LHCN-M2 (cell line): ENCODE measurements at places on chromosomes 7 and 10. TPM values are rescaled to one million over a fixed set of nuclear protein-coding genes. Genes with fewer than 3 reads are reported as not detected.
A peak's percentile ranks its signal among the peaks of the same experiment; 100 is the strongest.

DNA sequence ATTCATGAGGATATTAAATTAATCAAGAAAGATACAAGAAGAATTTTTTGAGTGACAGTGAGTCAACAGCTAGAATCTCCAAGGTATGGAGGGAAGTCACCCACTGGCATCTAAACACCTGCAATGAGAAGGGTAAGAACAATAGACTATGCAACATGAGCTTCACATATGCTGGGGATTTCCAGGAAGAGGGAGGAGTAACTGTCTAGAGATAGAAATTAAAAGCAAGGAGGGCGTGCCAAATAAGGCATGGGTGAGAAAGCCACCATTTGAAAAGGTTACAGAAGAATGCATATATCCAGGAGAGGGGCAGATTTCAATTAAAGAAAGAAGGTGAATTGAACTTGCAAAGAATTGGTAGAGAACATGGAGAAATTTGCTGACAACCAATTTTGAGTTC, 365.7 kb downstream of the GPR37 start:
- DNase-seq = no peak

ASB10 gene
- not detected in 2 replicates for total RNA-seq

DNA sequence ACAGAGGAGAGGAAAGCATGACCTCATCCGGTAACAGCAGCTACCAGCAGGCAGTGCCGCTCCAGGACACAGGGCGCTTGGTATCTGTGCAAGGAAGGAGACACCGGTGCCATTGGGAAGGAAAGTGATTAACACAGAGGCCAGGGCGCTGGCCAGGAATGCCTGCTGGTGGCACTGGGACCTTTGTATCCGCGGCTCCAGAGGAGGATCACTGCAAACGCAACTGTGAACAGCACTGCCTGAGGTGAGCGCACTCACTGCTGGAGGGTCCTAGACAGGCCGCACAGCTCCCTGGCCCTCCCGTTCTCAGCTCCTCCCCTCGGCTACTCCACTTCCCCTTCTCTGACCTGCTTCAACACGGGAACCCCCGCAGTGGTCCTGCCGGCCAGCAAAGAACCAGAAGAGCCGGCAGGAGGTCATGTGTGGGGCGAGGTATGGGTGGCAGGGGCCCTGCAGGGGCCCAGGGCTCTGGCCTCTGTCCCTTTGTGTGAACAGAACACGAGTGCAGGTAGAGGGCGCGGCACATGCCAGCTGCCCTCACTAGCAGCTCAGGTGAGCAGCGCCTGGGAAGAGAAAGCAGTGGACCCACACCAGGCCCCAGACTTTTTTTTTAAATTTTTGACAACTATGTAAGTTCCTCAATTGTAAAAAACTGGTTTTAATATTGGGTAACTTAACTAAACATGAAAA, 107.6 kb downstream of the VIPR2 start:
- DNase-seq = no peak

DNA sequence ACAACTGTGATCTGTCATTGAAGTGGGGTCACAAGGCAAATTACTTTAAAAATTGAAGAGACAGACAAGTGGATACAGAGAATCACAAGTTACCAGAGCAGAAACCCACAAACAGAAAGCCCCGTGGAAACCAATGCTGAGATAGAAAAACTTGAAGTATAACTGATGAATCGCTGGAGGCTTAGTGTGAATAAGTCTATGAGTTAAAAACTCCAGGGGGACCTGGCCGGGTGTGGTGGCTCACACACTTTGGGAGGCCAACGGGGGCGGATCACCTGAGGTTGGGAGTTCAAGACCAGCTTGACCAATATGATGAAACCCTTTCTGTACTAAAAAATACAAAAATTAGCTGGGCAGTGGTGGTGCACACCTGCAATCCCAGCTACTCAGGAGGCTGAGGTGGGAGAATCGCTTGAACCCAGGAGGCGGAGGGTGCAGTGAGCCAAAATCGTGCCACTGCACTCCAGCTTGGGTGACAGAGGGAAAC, 69.7 kb upstream of the ZNRF2 start:
- DNase-seq = no peak

DLX6 gene
- 0.06 TPM in 1 of 2 replicates, not detected in the other for total RNA-seq

DGKB gene
- total RNA-seq = under 0.01 and 0.06 TPM in 2 replicates

DNA sequence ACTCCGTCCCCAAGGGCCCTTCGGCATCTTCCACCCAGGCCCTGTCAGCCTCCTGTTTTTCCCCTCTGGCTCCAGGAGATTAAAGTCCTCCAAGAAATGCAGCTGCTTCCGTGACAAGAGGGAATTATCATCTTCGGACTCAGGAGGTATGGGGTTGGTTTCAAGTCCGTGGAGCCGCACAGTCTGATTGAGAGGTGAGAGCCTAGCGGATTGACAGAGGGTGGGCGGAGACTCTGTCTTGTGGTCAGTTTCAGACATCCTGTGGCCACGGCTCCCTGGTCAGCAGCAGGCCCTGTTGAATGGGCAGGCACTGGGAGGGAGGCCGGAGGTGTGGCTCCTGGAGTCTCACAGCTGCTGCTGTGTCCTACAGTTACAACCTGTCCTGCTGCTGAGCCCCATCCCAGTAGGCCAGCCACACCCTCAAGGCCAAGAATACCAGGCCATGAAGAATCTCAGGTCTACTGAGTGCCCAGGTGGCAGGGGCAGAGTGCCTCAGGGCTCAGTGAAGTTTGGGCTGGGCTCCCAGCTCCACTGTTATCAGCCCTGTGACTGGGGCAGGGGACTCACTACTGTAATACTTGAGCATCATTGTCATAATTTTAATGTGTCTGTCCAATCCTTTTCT, 49.3 kb upstream of the ZNF716 start:
- DNase-seq = no peak

GRCh38 chr7:128913870-128914565, 3.5 kb upstream of the KCP start:
- DNase-seq = no peak

GRCh38 chr10:117374506-117375359, 507 bp downstream of the PDZD8 start:
- peak; percentile 8 for DNase-seq

DNA sequence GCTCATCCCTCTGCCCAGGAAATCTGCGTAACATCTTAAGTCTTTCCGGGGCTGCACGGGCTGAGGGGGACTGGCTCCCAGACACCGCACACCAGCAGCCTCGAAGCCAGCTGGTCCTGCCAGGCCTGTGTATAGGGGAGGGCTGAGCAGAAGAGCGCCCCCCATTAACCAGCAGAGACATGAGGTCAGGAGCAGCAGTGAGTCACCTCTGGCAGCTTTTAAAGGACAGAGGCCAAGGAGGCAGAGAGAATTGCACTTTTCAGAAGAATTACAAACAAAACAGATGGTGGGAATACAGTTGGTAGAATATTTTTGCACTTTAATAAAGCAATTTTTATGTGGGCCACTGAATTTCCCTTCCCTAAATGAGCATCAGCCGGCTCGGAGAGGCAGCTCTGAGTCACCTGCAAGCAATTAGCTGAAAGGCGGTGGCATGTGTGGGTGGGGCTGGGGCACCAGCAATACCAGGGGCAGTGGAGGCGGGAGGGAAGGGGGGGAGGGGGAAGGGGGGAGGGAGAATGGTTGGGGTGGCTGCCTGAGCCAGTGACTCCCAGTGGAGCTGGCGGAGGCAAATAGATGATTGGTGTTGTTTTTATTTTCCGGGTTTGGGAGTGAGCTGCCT, 39.1 kb downstream of the GOLGA7B start:
- DNase-seq = peak; percentile 54
